ENCODE measurements at places on chromosomes 7 and 10.

GRCh38 chr10:46080886-46081285 is 34.8 kb upstream of the MSMB start:
- DNase-seq, result no peak

DNA sequence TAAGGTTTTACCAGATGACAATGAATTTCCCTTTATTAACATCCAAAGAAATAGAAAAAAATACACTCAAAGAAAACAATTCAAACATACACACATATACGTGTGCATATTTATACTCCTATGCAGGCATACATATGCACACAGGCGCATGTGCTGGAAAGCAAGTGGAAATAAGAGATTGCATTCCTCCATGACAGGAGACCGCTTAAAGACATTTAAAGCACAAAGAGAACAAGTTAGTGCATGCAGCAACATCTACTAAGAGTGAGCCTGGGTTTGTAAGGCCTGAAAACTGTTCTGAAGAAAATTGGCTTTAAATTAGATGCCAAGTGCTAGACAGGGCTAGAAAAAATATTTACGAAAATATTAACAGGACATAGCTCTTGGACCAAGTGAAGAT is 40.1 kb upstream of the PPP1R17 start:
- no peak for DNase-seq

DNA sequence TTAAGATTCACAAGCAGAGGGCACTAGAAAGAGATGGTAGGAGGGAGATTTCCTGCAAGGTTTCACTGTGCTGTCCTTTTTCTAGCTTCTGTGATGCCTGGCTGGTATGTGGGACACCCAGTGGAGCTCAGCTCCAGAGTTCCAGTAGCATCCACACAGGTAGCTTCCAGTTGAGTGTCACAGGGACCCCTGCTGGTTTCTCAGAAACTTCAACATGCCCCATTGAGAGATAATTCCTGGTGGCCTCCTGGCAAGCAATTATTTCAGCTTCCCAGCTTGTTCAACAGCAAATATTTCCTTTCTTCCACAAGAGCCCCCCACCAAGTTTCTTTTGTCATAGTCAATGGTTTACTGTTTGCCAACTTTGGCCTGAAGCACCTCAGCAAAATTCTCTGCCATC is 858.7 kb downstream of the REEP3 start:
- peak; percentile 23 for DNase-seq

DNA sequence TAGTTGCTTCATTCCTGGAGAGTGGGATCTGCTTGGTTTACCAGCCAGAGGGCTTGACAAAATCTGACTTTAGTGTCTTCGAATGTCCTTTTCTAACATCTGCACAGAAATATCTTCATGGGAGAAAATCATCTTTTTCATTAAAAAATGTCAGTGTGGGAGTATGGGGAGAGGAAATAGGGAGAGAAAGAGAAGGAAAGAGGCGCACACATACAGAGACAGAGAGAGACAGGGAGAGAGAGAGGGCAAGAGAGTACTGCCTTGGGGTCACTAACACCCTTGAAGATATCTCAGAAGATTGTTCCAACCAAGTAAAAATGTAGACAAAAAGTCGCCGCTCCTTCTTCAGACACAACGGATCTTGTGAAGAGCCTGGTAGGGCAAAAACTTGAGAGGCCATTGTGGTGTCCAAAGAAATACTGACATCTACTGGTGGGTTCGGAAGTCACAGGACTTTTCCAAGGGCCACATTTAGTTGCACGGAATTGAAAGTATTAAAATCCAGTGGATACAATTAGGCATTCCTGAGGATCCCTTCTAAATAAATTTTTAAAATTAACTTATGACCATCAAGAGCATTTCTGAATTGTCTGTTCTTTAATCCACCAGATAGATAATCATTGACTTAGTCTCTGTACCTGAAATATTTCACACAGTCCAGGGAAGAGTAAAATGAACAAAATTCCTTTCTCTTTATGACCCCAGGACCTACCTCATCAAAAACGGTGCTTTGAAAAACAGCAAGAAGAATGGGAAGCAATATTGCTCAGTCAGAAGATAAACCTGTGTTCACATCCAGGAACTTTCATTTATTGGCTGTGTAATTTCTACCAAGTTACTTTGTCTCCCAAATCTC is 29.7 kb downstream of the VIM start:
- DNase-seq, result peak; percentile 51

GRCh38 chr10:11795101-11795920 is 27.8 kb upstream of the PROSER2 start:
- no peak for DNase-seq

- no peak for DNase-seq
Measured at GRCh38 chr10:61286686-61287085, 166.5 kb downstream of the TMEM26 start.

DNA sequence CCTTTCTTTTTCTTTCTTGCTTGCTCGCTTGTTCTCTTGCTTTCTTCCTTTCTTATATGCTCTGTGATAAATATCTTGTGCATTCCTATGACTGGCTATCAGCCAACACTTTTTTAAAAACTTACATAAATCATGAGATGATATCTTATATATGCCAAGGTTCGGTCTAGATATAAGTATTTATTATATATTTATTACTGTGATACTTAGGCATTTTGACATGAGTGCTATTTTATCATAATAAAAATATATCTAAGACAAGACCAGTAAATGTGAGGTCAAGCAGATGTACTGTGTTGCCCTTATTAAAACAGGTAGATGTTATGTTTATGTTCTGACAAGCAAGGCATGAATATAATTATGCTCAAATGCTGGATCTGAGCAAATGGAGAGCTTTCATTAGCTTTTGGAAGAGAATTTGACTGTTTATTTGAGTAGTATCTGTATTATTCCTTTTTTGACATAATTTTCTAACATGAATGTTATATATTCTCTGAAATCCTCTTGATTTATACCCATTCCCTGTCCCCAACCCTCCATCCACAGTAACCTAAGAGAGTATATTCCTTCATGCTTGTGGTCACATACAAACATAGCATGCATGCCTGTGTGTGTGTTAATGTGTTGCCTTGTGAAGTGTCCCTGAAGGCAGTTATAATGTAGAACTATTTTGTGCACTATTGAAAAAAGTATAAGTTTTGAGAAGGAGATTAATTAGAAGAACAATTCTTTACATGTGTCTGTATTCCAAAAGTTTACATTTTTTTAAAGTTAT is 158.0 kb downstream of the HDAC9 start:
- no peak for DNase-seq

DNA sequence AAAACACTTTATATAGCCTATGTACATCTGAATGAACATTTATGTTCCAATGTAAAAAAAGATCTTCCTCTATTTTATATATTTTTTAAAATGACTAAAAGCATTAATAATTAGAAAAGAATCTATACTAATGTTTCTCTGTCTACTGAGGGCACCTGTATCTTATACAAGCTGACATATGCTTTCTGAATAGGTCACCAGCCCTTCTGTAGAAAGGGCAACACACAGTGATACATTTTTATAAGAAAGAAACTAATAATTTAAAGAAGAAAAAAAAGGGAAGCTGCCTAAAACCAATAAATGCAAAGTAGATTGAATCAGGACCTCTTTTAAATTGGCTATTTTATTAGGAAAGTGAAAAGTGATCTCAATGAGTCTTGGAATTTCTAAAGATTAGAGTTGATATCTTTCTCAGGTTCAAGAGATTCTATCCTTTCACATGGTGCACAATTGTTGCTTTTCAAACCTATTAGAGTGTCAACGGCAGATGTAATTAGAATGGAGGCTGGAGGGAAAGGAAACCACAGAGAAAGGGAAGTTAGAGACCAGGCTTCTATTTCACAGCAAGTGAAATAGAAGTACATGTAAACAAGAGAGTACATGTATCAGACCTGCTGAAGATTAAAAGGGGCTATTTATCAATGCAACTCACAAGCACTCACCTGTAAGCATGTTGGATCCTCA is 6.3 kb downstream of the MTPN start:
- DNase-seq, result no peak

- no peak for DNase-seq
Measured at GRCh38 chr10:129035052-129035827, 431.8 kb upstream of the MGMT start.

GRCh38 chr10:91032611-91033206 is 111.8 kb upstream of the ANKRD1 start:
- DNase-seq, result peak; percentile 43

- DNase-seq, result no peak
Measured at GRCh38 chr7:158759749-158760444, 55.3 kb upstream of the NCAPG2 start.

GRCh38 chr10:73992899-73993788 is 4.8 kb upstream of the VCL start:
- DNase-seq, result no peak

- DNase-seq, result no peak
Measured at GRCh38 chr7:15561835-15562234, at the start of gene AGMO. Gene AGMO, minus strand, starts transcription at chr7:15562015.

DNA sequence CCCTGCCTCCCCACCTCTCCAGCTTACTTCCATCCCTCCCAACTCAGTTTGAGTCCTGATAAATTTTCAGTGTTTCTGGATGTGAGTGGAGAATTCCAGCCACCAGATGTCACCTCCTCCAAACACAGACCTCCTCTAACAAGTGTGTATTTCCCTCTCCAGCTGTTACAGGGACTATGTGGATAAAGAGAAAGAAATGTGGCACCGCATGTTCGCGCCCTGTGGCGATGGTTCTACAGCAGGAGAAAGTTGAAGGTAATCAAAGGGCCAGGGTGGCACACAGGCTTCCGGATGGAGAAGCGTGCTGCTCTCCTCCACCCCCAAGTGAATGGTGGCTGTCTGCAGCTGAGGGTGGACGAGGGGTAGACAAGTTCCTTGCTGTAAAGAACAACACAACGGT is 14.7 kb downstream of the FKBP6 start:
- DNase-seq, result peak; percentile 35

DNA sequence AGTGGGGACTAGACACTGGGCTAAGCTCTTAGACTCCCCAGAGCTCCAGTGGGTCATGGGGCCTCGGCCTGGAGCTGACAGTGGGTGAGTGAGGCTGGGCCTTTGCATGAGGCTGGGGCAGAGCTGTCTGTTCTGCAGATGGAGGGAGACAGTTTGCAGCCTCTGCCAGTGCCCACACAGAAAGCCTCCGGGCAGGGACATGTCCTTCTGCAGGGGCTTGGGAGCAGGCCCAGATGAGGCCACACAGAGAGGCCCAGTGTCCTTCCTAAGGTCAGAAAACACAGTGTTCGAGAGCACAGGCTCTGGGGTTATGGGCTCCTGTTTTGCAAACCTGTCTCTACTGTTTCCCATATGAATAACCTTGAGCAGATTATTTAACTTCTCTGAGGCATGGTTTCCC is 25.1 kb upstream of the HK1 start:
- DNase-seq, result no peak

DNA sequence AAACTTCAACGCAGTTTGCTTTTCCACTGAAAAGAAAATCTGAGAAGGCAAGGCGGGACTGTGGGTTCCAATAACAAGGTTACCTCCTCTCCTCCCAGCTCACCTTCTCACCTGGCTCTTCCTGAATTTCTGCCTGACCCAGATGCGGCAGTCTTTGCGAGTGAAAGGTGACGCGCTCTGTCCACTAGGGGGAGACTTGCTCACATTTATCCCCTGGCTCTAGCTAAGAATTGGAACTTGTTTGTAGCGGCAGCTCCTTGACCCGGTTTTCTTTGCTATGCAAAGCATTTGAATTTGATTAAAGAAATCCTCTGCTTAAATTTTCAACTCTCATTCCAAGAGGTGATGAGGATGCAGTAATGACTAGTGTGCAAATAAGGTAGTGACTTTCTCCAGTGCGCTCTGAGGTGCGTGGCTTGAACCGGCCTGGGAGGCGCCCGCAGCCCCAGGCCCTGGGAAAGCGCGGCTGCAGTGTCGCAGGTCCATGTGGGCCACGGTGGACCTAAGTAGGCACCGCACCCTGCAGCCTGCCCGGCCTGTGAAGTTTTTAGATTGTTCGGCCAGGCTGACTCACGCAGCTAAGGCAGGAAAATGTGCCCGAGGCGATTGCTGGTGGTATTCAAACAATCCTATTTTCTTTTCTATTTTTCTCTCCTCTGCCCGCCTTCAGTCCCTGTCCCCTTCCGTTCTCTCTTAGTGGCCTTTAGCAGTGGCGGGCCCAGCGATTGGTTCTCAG is 336.9 kb upstream of the NPSR1 start:
- DNase-seq, result peak; percentile 51

DNA sequence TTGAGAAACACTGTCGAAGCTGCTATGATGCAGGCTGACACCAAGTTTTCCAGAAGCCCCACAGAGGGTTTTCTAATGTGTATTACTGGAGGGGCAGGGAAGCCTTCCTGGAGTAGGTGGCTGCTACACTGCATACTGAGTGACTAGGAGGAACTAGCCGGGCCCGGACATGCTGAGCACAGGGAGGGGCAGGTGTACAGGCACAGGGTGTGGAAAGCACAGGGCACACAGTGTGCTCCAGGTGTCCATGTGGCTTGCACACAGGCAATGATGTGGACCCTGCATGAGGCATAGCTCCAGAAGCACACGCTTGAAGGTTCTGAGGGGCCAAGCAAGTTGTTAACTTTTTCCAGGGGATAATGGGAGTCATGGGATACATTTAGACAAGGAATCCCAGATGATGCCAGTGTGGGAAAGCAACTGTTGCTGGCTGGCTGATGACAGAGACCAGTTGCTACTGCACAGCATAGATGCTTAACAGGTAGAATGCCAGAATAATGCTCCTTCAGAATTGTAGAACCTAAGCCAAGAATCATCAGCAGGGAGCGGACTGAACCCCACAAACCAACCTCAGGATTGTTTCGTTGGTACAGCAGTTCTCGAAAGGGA is 14.6 kb downstream of the DHX32 start:
- DNase-seq, result no peak

DNA sequence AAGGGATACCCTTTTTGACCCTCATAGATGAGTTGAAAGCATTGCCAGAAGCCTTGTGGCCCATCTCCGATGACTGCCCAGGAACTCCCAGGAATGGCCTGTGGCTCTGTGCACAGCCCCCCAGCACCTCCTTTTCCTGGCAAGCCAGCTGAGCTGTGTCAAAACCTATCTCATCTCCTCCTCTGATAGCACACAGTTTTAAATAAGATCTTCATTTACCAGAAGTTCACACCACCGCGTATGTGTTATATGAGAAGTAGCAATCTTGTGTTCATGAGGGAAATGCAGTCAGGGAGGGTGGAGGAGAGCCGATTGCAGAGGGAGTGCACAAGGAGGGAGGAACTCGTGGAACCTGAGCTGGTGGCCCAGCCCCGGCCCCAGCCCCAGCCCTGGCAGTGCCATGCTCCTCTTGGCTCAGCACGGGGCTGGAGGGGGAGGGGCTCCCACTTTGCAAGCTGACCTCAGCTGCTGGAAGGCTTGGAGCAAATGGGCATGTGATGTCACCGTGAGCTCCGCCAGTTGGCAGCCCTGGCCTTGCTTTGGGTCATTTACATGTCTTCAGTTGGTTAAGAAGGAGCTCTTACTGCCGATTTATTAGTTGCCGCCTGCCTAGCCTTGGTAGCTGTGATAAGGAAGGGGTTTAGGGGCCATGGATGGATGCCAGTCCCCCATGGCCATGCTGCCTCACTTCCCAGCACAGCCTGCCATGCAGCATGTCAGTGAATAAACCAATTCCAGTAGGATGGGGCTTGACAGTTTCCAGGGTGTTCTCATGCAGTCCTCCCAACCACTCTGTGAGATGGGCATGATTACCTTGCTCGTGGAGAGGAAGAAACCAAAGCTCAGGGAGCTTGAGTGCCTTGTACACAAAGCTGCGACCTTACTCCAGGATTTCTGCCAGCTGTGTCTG is 20.0 kb downstream of the UNC5B start:
- peak; percentile 74 for DNase-seq

Data from BE2C (cell line).